Activated CD4-positive, alpha-beta T cell treated with anti-CD3 and anti-CD28 coated beads, Interleukin-2, amount 50 U/mL, for 24 hours (primary cell): ENCODE measurements at places on chromosomes 2 and 18.

- no peak for DNase-seq
These were observed 179.1 kb upstream of the ETAA1 start for GRCh38 chr2:67218056-67218455.

DNA sequence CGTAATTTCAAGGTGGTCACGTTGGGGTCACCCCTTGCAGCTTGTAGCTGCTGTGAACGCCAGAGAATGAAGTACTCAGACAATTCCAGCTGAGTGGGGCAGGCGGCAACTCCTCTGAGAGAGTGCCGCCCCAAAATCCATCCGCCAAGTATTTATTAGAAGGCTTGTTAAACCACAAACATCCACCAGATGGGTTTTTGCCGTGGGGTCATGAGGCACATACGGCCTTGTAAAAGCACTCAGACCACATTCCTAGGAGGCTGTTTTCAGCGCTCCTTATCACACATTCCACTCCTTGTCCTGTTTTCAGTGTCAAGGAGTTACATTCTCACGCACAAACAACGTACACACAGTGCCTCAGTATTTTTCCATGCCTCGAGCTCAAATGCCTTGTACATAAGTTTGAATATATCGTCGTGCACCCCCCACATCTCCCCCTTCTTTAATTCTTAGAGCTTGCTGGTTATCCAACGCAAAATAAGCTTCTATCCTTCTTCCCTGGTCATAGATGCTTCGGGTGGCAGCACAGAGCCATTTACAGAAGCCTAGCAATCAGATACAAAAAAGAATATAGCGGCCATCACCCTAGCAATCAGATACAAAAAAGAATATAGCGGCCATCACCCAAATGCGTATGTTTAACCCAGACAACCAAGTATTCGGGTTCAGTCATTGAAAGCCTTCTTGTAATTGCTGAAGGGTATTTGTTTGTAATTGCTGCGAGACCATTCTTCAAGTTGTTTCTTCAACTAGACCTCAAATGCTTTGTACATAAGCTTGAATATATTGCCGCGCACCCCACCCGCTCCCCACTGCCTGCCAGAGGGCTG is 7.3 kb downstream of the ALPP start:
- no peak for DNase-seq

- DNase-seq = no peak
These were observed 438.0 kb downstream of the LRP1B start for GRCh38 chr2:141692829-141693228.

- no peak for DNase-seq
These were observed 4.2 kb downstream of the ERFE start for GRCh38 chr2:238162846-238163441.

- DNase-seq = no peak
These were observed 102.0 kb upstream of the LRATD1 start for GRCh38 chr2:14530506-14530905.

- no peak for DNase-seq
These were observed 769.9 kb downstream of the TSN start for GRCh38 chr2:122525336-122525735.

GRCh38 chr2:107466984-107467773 is 359.5 kb upstream of the RGPD4 start:
- DNase-seq = no peak

DNA sequence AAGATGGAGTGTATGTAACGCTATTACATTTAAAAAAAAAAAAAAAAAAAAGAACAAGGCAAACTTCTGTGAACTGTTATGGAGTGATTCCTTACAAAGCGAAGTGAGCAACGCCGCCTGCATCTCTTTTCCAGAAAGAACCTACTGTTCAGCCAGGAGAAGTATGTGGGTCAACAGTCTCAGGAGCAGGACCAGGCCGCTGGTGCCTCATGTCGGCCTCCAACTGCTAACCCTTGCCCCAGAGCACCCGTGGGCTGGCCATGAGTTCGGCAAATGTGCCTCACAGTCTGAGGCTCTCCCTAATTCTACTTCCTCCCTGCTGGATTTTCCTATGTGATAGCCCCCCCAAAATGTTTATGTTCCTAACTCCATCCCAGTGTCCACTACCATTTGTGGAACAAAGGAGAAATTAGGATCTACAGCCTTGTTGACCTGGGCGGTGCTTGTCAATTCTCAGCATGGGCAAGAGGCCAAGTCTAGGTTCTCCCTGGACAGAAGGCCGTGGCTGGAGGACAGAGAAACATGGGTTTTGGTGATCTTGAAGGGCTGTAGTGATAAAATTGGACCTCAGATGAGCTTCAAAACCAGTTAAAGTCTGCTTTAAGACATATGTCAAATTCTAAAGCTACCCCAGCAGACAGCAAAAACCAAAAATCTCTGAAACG is 15.9 kb downstream of the FAM168B start:
- no peak for DNase-seq

- DNase-seq = no peak
These were observed 80.5 kb downstream of the NFATC1 start for GRCh38 chr18:79476031-79476917.

DNA sequence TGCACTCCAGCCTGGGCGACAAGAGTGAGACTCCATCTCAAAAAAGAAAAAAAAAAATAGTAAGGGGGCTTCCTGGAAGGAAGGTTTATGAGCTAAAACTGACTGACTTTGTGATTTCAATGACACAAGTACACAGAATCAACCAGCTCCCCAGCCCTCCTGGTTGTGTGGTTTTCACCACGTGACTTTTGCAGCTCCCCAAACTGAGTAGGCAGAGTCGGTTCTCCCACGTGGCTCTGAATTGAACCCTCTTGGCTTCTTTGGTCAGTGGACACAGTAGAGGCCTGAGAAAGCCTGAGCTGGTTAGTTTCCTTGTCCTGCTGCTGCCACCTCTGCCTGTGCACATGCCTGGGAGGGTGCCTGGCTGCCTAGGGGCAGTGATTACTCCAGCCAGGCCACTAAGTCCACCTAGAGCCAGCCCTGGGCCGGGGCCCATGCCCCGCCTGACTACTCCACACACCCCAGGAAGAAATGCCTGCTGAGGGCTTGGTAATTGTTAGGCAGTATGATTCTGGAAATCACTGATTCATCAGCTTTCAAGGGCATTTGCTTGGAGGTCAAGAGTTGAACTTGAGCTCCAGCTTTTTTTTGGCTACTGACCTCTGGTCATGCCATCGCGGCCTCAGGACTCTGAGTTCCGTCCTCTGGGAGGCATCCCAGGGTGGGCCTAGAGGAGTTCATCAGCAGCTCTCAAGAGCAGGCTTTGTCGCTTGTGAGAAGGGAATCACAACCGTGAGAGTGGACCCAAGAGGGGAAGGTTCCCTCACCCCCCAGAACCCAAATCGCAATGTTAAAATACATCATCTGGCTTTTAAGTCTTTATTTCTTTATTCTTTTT is 431.9 kb upstream of the HS6ST1 start:
- no peak for DNase-seq
